ENCODE measurements at places on chromosomes 2 and 18. TPM values are rescaled to one million over a fixed set of nuclear protein-coding genes. Genes with fewer than 3 reads are reported as not detected.

DNA sequence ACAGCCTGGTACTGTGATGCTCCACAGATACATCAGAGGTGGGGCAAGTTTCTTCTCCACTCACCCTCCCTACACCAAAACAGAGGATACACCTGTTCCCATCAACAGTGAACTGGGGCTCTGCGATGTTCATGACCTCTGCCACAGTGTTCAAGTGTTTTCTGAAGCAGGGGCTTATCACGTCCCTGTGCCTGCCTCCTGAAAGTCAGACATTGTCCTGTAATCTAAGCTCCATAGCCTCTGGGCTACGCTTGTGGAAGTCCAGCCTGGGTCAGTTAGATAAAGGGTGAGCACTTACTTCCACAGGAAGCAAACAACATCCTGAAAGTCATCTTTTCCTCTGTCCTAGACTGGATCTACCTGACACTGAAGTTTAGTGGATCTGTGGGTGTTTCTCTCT lies 20.2 kb upstream of the MRO start:
- H3K27ac ChIP-seq = no peak overlapping the region
- no peaks in the 10 kb centered on the region for H3K36me3 ChIP-seq
- H3K27me3 ChIP-seq = no peaks in the 10 kb centered on the region
- peak; percentile 20 for DNase-seq

DNA sequence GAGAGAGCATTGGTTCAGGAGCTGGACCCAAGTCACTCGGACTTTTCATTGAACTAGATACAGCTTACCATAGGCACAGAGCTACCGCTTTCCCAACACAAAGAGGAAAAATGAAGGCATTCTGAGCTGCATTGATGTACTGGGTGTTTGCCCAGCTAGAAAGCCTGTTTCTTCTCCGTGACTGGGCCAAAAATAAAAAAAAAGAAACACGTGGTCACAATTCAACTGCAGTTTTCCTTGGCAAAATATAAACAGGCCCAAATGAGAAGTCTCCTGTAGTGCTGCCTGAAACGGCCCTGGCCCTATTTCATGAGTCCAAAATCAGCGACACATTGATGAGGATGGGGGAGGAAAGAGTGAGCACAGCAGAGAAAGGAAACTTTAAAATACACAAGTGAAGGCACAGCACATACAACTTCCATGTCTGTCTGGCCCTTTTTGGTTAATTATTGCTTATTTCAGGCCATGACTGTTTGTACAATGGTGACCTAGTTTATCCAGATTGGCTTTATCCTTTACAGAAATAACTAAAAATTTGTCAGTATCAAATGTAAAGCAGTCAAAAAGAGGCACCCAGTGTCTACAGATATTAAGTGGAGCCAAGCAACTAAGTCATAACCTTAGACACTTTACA lies 179.7 kb downstream of the ICOS start:
- H3K27ac ChIP-seq = peak overlapping the region; percentile 86
- no peaks in the 10 kb centered on the region for H3K27me3 ChIP-seq
- DNase-seq = peak; percentile 30
- peaks cover 59% of the 10 kb centered on the region for H3K4me1 ChIP-seq

DNA sequence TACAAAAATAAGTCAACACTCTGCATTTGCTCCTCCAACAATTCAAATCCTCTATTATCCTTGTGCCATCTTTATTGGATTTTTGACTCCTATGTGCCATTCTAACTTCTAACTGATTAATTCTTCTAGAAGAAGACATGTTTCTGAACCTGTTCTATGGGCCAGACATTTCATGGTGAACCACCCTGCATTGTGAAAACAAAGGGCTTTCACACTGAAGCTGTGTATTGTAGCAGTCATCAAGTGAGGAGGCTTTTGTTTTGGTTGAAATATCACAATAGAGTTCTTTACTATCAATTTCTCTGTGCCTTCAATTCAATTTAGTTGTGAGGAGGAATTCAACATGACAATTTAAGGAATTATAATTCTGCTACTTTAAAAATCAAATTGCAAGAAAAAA lies 357.9 kb downstream of the PLCL1 start:
- no peaks in the 10 kb centered on the region for H3K27me3 ChIP-seq
- no peaks in the 10 kb centered on the region for H3K36me3 ChIP-seq
- no peak overlapping the region for H3K4me3 ChIP-seq

DNA sequence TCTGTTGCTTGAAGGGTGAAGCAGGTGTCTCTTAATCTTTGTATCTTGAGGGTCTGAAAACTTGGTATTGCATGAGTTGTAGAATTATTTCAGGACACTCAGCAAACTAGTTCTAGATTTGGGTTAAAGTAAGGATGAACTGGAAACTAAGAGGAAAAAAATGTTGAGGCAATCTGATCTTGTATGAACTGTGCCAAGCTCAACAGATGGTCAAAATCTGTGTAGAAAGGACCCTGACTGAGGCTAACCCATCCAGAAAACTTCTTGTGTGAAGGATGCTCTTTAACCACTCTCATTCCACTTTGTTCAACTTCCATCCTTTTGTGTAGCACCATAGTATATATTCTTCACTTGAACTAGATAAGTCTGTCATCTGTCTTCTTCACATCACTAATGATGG lies 861.7 kb downstream of the SLC4A3 start:
- DNase-seq = no peak
- no peak overlapping the region for H3K4me3 ChIP-seq
- H3K36me3 ChIP-seq = no peaks in the 10 kb centered on the region

DNA sequence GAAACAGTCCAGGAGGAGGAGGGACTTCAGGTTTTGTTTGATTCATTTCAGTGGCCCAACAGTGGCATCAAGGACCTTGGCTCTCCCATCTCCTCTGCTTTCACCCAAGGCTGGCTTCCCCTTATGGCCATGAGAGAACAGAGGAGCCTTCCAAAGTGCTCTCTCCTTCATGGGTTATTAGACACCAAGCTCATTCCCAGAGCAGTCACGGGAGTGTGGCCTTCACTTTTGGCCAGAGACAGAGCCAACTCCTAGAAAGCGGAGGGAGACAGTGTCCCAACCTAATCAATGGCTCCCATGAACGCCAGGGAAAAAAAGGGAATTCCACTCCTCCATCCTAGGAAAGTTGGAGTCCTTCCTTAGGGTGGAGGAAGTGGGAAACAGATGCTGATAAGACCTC lies 871 bp upstream of the DUSP28 start:
- peaks cover 34% of the 10 kb centered on the region for H3K4me1 ChIP-seq
- no peak overlapping the region for H3K27ac ChIP-seq
- H3K36me3 ChIP-seq = peaks cover under 1% of the 10 kb centered on the region

- no peaks in the 10 kb centered on the region for H3K27me3 ChIP-seq
- no peaks in the 10 kb centered on the region for H3K4me1 ChIP-seq
- H3K4me3 ChIP-seq = no peak overlapping the region
Observed at GRCh38 chr2:40299781-40300180, 152.1 kb downstream of the SLC8A1 start.

GRCh38 chr18:76385681-76385975 lies 109.4 kb downstream of the ZNF516 start:
- H3K4me1 ChIP-seq = no peaks in the 10 kb centered on the region
- H3K4me3 ChIP-seq = no peak overlapping the region
- H3K27me3 ChIP-seq = no peaks in the 10 kb centered on the region
- DNase-seq = no peak

CRYGD gene
- total RNA-seq = not detected

LHCGR gene
- total RNA-seq = not detected

UGT1A8 gene
- total RNA-seq = not detected

INHA gene
- not detected for total RNA-seq

GPR45 gene
- total RNA-seq = not detected

LYPD6 gene
- 3.1 TPM for total RNA-seq

Measured in endothelial cell of umbilical vein (primary cell).